ENCODE measurements at places on chromosomes 12 and 14.

GRCh38 chr12:75479963-75480461, 543 bp upstream of the GLIPR1 start:
- no peak for DNase-seq

DNA sequence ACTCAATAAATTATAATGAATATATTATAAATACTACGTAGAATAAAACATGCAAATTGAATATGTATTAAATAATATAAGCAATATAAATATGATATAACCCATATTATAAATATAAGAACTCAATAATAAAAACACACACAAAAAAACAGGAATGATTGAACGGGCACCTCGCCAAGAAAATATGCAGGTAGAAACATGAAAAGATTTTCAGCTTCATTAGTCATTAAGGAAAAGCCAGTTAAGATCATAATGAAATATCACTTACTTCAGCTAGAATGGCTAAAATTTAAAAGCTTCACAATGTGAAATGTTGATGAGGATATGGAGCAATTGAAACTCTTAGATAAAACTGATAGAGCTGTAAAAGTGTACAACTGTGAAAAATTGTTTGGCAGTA, 17.8 kb upstream of the SEL1L start:
- DNase-seq = no peak

DNA sequence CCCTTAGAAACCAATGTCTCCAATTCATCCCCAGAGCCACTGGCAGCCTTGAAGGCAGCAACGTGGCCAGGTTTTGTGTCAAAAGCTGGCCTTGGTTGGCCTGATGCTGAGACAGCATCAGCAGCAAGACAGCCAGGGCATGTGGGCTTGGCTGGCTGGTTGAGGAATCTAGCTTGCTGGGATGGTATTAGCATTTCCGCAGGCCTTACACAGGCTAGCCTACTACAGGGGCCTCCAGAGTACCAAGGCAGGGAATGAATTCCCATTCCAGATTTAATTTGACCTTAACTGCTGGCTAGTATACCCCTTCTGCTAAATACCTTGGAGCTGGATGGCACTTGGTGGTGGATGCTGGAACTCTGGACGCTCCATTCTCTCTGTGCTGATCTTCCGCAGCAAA, 15.8 kb downstream of the NGDN start:
- no peak for DNase-seq

DNA sequence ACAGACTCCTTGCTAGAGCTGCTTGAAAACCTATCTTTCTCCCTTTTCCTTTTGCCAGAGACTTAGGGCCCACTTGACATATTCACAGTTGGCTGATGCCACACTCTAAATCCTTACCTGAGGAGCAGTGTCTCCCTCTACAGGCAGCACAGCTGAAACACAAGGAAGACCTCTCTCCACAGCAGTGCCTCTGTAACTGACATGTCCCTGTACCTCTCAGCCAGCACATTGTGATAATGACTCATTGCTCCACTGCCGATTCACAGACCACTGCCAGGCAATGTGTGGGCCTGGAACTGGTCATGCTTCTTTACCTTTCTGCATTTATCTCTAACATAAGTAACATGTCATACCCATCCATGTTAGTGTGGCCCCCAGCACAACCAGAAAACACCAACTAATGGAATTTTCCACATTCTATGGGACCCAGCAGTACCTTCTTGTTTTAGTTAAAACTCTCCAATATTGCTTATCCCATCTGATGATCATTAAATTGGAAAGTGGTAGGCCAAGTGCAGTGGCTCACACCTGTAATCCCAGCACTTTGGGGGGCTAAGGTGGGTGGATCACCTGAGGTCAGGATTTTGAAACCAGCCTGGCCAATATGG, 56.5 kb downstream of the GTF2A1 start:
- DNase-seq = peak; percentile 38

- no peak for DNase-seq
These were observed 45.7 kb upstream of the GRIP1 start for GRCh38 chr12:66724616-66725015.

- no peak for DNase-seq
These were observed 8.9 kb downstream of the WNK1 start for GRCh38 chr12:761256-761655.

DNA sequence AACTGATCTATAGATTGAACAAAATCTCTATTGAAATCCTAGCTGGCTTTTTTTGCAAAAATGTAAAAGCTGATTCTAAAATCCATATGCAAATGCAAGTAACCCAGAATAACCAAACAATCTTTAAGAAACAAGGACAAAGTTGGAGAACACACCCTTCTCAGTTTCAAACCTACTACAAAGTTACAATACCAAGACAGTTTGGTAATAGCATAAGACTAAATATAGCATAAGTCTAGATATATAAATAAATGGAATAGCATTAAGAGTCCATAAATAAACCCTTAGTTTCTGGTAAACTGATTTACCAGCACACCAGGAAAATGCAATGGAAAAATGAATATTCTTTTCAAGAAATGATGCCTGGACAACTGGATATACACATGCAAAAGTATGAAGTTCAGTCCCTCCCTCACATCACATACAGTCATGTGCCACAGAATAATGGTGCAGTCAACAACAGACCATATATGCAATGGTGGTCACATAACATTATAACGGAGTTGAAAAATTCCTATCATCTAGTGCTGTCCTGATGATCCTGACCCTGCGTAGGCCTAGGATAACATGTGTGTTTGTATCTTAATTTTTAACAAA, 94.5 kb upstream of the GRIN2B start:
- no peak for DNase-seq

DNA sequence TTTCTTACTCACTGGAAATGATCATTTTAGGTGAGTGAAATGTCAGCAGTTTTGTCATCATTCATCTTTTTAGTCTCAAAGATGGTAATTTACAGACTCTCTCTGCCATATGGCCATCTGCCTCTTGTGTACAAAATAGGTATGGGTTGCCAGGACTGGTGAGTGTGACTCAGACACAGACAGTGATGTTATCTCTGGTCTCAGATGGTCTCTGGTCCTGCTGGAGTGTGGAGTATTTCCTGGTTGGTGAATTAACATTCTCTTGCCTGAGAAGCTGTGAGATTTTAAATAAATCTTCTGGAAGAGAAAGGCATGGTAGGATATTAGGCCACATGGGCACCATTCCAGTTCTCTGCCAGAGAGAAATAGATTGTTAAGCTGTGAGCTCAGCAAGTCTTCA, 207.0 kb downstream of the ATP23 start:
- DNase-seq = no peak

GRCh38 chr14:92215579-92215978, 93.8 kb downstream of the CPSF2 start:
- DNase-seq = no peak

- DNase-seq = no peak
These were observed 78.2 kb upstream of the CFL2 start for GRCh38 chr14:34792598-34792997.

DNA sequence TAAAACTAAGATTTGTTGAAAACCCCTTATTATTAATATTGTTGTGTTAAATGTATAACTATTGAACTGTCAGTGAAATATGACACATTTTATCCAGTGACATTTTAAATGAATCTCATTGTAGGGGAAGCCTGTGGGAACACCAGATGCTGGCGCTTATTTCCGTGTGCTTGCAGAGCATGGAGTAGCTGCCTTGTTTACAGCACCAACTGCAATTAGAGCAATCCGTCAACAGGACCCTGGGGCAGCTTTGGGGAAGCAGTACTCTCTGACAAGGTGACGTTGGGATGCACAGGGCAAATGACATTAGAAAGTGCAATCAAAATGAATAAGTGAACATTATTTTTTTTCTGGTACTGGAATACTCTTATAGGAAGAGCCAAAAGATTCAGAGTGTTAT, 96.8 kb downstream of the ACSS3 start:
- DNase-seq = no peak

- no peak for DNase-seq
These were observed 160.4 kb upstream of the PWP1 start for GRCh38 chr12:107525063-107525718.

DNA sequence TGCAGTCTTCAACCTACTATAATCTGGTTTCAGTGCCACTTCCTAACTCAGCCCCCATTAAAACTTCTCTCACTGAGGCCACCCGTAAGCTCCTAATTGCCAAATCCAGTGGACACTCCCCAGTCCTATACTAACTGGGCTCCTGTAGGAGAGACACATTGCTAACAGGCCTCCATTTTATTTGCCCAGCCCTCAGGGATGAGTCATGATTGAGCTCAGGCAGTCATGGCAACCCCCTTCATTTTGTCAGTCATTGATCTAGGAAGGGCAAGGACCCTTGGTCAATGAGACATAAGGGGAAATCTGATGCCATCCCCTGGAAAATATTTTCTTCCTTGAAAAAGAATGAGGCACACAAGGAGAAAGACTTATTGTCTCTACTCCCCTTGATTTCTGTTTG, 70.1 kb upstream of the HIF1A start:
- DNase-seq = no peak

- DNase-seq = no peak
These were observed 117.3 kb downstream of the MED13L start for GRCh38 chr12:116160231-116160630.

DNA sequence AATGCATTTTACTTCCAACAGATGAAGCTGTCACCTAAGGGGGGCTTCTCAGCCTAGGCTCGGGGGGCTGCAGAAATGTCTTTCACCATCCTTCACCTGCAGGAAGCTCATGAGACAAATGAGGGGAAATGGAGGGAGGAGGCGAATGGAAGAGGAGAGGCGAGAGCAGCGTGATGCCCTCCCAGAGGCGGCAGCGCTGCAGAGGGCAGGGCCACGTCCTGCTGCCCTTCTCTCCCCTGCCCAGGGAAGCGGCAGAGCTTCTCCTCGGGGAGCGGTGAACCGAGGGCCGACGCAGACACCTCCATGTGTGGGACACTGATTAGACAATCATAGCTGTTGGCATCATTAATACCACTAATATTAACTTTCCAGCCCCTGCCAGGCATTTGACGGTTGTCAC, 78.3 kb downstream of the SERPINA3 start:
- DNase-seq = no peak

- peak; percentile 52 for DNase-seq
These were observed 9.4 kb downstream of the ERP27 start for GRCh38 chr12:14928931-14929330.

DNA sequence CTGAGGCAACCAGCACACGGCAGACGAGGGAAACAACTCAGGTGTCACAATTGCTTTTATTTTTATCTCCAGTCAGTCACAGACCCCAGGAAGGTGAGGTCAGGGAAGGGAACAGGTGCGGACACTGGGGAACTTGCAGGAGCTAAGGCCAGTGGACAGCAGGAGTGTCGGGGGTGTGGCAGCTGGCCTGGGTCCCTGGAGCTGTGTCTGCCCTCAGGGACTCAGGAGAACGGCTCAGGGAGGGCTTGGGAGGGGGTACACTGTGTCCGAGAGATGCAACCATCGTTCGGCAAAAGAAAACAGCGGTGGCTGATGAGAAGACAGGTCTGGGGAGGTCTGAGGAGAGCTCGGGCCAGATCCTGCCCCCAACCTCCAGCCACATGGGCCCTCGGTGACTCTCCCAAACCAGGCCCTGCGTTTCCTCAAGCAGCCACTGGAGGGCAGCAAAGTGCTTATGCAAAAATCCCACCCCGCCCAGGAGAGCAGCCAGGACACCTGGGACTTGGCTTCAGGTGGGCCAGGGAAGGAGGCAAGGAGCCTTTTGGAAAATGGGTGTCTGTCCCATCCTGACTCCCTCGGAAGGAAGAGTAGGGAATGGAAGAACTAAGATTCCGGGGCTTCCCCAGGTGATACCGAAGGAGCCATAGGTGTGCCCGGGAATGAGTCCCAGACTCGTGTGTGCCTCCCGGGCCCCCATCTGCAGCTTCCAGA, 24.1 kb upstream of the BCDIN3D start:
- no peak for DNase-seq

Data from NCI-H526 treated with DMSO at 0.1 percent for 48 hours (cell line).